ENCODE measurements at places on chromosomes 7 and 10.
A peak's percentile ranks its signal among the peaks of the same experiment; 100 is the strongest.

DNA sequence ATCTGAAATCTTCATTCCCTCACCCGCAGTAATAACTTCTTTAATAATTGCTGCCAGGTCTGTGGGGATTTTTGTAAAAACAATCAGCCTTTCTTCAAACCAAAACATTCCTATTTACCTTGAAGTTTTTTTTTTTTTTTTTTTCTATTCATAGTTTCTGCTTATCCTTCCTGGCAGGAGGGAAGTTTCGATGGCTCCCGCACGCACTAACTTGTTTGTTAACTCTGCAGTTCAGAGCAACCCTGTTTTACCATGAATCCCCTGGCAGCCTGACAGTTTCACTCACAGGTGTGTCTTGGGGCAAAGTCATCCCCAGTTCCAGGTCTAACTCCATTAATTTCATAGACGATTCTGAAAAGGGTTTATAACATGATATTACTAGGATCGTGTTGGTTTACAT is 149.3 kb downstream of the KLF6 start:
- DNase-seq = no peak

DNA sequence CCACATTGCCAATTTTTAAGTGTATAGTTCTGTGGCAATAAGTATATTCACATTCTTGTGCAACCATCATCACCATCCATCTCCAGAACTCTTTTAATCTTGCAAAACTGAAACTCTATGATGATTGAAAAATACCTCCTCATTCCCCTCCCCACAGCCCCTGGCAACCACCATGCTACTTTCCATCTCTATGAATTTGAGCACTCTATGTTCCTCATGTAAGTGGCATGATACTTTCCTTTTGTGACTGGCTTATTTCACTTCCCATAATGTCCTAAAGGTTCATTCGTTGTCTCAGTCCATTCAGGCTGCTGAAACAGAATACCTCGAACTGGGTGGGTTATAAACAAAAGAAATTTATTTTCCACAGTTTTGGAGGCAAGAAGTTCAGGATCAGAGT is 23.4 kb upstream of the EGR2 start:
- no peak for DNase-seq

GRCh38 chr10:14652067-14652466 is 122.6 kb downstream of the FAM107B start:
- no peak for DNase-seq

DNA sequence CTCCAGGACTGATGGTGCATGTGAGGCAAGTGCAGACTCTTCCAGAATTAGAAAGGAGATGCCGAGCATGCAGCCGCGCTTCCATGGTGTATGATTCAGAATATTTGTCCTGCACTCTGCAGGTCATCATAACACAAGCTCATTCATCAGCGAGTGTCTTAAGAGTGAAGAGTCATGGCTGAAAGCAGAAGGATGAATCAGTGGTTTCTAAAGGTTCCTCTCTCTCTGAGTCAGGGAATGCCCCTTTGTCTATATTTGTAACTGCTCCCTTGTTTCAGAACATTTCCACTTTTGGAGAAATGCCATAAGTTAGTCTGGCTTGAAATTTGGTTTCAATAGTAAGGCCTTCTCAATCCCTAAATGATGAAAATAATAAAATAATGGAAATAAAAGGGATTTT is 52.3 kb downstream of the HECW1 start:
- peak; percentile 39 for DNase-seq
